ENCODE measurements at places on chromosomes 2 and 18.
A peak's percentile ranks its signal among the peaks of the same experiment; 100 is the strongest.

DNA sequence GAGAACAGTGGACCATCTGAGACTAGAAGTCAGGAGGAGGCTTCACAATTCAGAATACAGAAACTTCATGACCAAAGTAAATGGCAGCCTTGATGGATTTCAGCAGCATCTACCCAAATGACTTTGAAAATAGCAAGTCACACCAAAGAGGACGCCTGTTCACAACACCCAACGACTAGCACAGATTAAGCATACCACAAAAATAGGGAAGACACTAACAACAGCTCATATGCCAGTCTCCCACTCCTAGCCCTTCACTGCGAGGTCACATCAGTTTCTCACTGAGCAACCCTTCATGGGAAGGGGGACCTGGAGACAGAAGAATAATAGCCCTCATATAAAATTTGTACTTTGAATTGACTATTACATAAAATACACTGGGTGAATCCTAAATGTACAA, 228.4 kb upstream of the SLC39A10 start:
- no peak for DNase-seq

GRCh38 chr2:18891600-18892345, 302.4 kb upstream of the NT5C1B start:
- DNase-seq: peak; percentile 70

DNA sequence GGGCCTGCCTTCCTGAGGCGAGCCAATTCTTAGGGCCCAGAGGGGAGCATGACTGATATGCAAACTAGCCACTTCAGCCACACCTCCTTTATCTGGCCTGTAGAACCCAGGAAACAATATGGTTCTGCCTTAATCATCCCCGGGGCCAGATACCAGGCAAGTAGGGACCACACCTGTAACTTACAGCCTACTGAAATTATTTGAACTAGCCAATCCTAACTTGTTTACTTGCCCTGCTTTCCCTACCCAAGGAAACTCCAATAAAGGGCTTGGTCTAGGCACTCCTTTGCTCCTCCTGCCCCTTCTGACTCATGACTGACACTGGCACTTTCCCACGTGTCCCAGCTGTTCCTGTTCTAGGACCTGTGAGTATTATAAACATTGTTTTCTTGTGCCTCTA, 57.6 kb downstream of the MYOM1 start:
- no peak for DNase-seq

- DNase-seq: no peak
These were observed 76.2 kb upstream of the NPAS2 start for GRCh38 chr2:100743741-100744140.

DNA sequence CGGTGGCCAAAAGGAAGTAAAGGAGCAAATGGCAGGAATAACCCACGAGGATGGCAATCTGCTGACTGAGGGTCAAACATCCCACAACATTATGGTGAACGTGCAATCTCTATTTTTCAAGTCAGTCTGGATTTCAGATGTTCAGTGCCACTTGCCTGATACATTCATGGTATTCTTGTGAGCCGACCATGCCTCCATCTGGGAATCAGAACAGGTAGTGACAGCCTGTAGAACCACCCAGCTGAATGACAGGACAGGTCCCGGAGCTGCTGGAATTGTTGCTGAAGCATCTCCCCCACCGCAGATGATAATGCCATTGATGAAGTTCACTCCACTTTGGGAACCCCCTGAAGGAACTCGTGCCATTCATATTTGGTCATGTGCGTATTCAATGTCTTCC, 123.2 kb downstream of the CAPN13 start:
- DNase-seq: no peak

DNA sequence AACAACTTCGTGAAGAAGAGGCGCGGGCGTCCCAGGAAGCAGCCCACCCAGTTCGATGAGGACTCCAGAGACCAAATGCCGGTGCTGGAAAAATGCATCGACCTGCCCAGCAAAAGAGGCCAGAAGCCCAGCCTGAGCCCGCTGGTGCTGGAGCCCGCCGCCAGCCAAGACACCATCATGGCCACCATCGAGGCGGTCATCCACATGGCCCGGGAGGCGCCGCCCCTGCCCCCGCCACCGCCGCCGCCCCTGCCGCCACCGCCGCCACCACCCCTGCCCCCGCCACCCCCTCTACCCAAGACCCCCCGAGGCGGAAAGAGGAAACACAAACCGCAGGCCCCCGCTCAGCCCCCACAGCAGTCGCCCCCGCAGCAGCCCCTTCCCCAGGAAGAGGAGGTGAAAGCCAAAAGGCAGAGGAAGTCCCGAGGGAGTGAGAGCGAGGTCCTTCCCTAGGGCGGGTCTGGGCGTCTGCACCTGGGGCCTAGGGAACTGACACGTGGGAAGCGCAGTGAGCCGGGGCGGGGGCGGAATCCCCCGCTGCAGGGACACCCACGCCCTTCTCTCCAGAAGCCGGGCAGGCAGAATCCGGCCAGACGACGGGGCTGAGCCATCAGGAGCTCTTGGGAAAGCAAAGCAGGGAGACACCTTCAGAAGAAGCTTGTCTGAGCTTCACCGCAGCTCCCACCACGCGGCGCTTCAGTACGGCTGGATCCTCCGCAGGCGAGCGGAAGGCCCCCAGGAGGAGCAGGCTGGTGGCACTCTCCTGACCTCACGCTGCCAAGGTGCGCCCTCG, 382.8 kb downstream of the SETBP1 start:
- DNase-seq: no peak

DNA sequence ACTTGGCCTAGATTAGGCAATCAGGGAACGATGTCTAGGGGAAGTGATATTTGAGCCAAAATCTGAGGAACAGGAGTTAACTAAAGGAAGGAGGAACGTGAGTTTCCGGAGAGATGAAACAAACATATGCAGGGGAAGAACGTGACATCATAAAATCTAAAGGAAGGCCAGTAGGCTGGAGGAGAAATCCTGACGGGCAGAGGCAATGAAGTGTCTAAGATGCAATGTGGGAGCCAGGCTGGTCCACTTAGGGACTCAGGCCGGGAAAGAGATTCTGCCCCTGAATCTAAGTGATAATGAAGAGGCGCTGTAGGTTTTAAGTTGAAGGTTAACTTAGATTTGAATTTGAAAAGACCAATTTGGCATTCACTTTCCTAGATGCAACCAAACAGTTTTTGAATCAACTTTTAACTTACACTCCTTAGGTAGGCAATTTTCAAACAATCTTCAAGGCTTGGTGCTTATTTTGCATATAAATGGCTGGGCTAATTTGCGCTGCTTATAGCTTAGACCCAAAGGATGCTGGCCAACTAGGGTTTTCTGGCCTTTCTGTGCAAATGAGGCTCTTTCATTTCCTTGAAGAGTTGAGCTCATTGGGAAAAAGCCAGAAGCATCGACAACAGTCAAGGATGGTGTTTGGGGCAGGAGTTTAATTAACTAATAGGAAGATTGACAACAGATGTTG, 221.7 kb downstream of the SOX11 start:
- no peak for DNase-seq

DNA sequence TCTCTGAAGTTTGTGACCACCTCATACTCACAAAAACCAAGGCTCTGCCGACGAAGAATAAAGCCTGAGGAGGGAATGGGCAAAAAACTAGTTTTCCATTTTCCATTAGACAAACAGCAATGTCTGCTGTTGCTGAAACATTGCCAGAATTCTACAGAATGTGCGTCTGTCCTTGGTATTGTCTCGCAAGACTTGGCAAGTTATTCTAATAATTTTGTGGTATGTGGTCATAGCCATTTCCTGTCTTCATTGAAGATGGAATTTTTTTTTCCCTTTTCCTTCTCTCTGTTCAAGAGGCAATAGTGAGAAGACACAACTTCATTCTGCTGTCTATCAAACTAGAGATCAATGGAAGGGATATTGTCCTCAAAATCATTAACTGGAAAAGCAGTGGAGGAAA, 296.1 kb downstream of the RND3 start:
- DNase-seq: no peak

DNA sequence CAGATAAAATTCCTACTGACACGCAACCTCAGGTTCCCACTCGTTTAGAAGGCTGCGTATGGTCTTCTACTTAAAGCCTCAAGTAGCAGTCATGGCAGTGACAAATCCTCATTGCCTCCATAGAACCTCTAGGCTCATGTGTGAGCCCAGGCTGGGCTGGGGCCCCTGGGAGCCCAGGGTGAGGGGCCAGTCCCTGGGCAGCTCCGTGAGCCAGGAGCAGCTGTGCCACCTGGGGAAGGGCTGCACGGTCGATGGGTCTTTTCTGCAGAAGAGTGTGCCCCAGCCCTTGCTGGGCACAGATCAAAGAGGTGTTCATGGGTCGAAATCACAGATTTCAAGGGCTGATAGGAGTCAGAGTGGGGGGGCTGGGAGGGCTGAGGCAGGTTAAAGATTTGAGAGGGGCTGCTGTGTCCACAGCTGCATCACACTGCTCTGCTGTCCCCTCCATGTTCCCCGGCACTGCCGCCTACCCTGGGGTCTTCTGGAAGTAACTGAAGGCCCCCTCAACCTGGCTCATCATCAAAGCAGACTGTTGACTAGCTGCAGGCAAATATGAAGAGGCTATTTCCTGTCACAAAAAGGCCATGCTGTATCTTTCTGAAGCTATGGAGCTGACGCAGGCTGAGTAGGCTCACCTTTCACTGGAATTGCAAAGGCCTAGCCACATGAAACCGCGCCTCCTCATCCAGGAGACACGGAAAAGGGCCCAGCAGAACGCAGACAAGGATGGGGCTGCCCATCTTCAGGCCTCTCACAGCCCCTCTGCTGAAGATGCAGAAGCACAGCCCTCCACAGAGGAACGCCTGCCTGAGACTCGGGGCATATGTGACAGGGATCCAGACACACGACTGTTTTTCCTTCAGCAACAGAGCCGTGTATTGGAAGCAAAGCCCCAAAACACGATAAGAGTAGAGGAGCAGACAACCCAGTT, 35.7 kb upstream of the ALPP start:
- DNase-seq: no peak

DNA sequence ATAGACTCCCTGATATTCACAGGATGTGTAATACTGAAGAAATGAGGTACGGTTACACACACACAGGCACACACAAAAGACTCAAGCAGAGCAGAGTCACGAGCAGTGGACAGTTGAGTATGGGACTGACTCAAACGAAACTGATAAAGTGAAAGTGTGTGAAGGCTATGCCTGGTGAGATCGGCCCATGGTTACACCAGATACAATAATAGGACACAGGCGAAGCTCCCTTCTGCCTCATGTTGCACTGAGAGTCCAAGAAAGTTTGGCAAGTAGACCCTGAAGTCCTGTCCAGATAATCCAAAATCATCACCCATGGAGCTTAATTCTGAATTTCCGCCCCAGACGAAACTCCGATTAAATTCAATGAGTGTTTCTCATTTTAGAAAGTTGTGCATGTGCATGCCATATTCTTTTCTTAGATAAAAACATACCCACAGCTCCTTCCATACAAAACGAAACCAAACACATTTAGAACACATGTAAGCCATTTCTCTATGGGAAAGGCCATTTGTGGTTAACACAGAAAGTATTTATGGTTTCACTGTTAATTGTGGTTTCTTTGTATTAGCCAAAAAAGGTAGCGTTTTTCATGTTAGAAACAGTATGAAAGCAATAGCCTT, 567.6 kb downstream of the PLCL1 start:
- DNase-seq: no peak

- no peak for DNase-seq
These were observed 245.4 kb upstream of the TFPI start for GRCh38 chr2:187799601-187800000.

DNA sequence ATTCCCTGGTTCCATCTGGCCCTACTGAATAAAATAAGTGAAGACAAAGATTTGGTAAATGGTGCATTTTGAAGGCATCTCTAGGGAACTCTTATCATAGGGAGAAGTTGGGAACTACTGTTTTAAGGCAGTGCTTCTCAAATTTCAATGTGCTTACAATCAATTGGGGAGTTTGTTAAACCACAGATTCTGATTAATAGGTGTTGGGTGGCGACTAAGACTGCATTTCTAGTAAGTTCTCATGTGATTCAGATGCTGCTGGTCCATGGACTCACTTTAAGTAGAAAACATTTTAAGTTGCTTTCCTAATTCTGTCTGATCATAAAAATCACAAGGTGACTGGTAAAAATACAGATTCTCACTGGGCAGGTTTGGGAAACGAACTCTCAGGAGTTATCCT, 14.6 kb downstream of the FARSB start:
- DNase-seq: no peak

GRCh38 chr18:64134044-64134747, 14.7 kb downstream of the LINC00305 start:
- no peak for DNase-seq

- no peak for DNase-seq
These were observed 9.3 kb downstream of the XRCC5 start for GRCh38 chr2:216118474-216118873.

GRCh38 chr2:149537092-149537726, 50.4 kb downstream of the MMADHC start:
- DNase-seq: no peak

DNA sequence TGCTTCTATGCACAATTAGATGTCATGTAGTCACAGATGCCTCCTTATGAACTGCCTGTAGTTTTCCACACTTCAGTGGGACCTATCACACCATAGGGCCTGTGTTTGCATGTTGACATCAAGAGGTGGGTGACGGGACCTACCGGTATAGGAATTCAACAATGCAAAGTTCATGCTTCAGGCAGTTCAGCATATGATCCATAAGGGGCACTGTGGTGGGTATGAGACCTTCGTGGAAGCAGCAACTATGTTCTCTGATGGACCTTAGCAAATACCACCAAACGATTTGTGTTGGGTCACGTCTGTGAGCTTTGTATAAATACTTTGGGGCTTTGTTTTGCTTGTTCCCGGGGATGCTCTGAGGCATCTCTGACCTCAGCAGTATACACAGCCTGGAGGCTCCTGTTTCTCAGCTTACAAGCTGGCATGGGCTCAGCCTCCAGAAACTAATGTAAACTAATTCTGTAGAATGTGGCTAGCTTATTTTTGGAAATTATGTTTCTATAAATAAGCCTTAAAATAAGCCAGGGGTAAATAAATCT, 111.6 kb downstream of the DTNA start:
- peak; percentile 17 for DNase-seq

- DNase-seq: no peak
These were observed 563.4 kb downstream of the XIRP2 start for GRCh38 chr2:167451496-167452289.

GRCh38 chr2:160064916-160065315, 2.5 kb upstream of the PLA2R1 start:
- DNase-seq: no peak

DNA sequence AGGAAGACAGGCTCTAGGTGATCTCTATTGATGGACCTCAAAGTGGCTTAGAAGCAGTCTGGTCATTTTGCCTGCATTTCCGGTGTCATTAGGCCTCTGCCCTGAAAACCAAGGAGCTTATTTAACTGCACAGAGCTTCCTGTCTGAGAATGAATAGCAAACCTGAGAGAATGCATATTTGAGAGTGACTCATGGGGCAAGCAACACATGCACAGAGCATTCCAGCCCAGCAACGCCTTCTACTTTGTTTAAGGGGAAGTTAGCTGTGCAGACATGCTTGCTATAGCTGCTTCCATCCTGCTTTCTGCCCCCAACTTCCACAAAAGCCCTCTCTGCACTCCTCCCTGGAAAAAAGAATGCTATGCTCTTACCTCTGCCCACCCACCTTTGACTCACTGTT, 232.8 kb downstream of the GRB14 start:
- DNase-seq: peak; percentile 50

DNA sequence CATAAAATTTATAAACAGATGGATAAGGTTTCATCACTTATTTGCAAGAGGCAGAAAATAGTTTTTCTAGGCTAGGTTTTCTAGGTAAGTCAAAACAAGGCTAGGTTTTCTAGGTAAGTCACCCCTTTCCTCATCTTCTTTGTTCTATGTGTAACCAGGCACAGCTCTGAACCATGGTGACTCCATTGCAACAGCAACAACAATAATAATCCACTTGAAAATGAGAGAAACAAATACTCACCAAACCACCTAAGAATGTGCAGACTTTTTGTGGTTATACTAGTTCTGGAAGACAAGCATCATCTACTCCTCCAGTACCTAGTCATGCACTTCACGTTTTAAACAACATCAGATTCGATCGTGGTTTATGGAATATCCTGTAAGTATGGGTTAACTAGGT, 237.4 kb upstream of the ACVR2A start:
- DNase-seq: no peak
